ENCODE measurements at places on chromosomes 3 and 15.

DNA sequence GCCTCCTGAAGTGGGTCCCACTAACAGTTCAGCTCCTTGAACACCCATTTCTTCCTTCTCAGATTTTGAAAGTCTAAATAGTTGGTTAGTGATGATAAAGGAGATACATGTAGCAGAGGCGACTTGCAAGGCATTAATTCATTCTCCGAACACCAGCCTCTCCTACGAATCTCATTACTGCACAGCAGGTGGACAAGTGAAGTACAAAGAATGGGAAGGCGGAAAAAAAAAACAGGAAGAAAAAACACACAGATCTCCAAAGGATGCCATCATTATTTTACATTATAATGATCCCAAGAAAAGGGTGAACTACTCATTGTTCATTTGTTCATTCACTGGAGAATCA lies 276.5 kb downstream of the MAGI1 start:
- DNase-seq, result no peak

- peak; percentile 19 for DNase-seq
These were observed 16.4 kb downstream of the GPR160 start for GRCh38 chr3:170054204-170054603.

GRCh38 chr3:8576841-8577571 lies 67.6 kb downstream of the SSUH2 start:
- DNase-seq, result no peak

- DNase-seq, result no peak
These were observed 64.7 kb upstream of the MYRIP start for GRCh38 chr3:39744746-39745145.

GRCh38 chr3:177777699-177778098 lies 580.4 kb upstream of the TBL1XR1 start:
- DNase-seq, result peak; percentile 75

DNA sequence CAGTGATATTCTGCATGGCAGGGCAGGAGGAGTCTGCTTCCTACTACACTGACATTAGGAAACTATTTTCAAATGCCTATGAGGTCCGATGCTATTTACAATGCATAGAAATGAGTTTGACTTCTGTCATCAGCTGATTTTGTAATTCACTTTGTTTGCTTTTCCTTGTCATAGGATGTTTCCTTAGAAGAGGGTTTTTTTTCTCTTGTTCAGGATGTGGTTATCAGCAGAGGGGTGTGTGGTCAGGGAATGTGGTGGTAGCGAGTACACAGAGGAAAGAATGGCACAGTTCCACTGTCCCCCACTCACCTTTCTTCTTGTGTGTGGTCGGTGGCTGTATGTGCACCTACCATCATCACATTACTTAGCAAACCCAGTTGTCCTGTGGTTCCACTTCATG lies 231.5 kb downstream of the LRTM1 start:
- DNase-seq, result peak; percentile 81

DNA sequence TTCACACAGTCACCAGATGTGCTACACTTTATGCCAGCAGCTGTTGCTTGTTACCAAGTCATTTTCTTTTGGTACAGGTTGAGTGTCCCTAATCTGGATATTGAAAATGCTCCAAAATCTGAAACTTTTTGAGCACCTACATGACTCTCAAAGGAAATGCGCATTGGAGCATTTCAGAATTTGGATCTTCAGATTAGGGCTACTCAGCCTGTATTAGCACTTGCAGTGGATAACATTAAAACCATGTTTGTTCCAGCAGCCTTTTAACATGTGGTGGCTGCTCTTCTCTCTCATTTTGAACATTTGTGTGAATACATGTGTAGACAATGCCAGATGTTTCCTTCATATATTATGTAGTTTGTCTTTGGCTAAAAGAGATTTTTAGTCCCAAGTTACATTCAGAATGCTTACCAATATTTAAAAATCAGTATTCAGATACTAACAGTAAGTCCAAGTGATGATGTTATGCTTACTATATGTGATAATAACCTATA lies 230.9 kb upstream of the UBE2E1 start:
- DNase-seq, result no peak

DNA sequence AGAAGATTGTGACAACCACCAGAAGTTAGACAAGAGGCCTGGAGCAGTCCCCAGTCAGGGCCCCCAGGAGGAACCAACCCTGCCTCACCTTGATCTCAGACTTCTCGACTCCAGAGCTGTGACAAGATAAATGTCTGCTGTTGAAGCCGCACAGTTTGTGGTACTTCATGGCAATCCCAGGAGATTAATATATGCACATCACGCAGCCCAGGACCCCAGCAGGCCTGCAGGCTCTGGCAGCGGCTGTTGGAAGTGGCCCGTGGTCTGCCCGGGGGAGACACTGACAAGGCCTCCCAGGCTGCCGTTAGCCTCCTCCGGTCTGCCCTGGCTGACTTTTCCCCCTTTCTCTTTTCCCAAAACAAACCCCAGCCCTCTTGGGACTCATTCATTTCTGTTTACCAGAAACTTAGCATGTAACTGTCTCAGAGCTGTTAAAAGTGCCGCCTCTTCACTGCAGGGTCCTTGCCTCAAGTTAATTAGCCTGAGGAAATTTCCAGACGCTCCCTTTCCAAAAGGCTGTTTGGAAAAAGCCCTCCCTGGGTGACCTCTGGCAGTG lies 183.5 kb upstream of the LYSMD4 start:
- DNase-seq, result no peak

GRCh38 chr3:36697229-36698001 lies 66.9 kb downstream of the DCLK3 start:
- no peak for DNase-seq

- no peak for DNase-seq
These were observed 51.8 kb downstream of the HEG1 start for GRCh38 chr3:125003859-125004595.

DNA sequence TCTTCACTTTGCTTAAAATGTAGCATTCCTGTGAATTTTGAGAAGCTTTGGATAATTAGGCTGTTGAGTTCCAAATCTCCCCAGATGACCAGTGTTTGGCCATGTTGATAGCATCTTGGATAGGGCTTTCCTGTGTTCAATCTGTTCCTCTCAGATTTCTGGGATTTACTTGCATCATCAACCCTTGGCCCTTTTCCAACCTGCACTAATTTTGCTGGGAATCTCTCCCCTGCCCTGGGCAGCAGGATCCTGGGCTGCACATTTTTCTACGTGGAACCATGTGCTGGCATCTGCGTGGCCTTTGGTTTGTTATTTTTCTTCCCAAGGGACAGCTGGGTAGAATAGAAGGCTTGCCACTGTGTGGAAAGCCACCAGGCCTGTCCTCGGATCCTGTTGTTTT lies 75.4 kb upstream of the PLXNA1 start:
- no peak for DNase-seq

DNA sequence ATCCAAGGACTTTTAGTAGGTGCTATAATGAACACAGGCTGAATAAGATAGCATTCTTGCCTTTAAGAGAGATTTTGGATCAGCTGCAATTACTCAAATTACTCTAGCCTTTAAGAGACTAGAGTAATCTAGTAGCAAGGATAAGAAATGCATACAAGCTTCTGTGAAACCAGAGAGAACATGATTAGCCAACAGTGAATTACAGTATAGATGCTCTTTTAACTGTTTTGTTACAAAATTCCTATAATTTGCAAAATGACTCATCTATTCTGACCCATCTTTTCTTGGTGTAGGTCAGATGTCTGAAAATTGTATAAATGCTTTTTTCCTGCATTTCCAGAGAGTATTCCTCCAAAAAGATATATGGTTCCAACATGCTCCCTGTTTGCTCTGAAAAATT lies 66.9 kb downstream of the CEP63 start:
- DNase-seq, result no peak

DNA sequence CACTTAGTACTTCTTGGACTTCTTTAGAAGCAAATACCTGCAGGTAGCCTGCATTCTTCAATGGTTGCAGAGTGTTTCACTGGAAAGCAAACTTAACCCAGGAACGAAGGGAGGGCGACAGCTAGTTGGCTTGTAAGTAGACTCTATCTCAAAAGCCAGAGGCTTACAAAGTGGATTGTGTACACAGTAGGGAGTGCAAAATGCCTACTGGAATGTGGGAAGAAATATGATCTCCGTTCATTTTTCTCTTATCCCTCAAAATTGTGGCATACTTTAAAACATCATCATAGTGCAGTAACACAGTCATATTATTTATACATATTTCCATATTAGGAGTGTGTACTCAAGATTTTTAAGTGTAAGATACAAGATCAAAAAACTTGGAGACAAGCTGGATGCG lies 155.7 kb downstream of the LIPC start:
- DNase-seq, result no peak

DNA sequence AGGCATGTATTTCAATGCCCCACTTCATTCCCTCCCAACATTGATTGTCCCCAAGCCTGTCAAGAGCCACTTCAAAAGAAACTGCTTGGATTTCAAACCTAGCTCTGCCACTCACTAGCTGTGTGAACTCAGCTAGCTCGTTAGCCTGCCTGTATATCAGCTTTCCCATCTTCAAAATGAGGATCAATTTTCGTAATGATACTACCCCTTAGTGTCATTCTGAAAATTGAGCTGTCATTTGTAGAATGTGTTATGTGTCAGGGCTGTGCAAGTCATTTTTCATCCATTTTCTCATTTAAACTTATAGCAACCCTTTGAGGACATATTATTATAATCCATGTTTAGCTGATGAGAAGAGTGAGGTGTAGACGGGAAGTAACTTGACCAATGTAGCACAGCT lies 88.6 kb downstream of the TRIM42 start:
- no peak for DNase-seq

DNA sequence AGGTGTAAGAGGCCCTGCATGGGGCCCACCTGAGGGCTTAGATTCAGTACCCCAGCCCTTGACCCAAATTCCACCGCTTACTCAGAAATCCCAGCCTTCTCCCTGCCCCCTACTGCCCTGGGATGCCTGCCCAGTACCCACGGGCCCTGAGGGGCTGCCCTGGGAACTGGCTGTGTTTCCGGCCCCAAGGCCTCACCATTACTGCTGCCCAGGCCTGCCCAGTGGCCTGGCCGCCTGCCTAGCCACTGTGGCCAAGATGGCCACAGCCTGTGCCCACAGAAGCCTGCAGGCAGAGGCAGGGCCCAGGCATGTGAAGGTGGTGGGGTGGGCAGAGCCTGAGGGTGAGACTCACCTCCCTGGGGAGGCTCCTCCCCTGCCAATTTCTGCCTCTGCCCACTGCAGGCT lies 6.1 kb upstream of the PRKCD start:
- no peak for DNase-seq

DNA sequence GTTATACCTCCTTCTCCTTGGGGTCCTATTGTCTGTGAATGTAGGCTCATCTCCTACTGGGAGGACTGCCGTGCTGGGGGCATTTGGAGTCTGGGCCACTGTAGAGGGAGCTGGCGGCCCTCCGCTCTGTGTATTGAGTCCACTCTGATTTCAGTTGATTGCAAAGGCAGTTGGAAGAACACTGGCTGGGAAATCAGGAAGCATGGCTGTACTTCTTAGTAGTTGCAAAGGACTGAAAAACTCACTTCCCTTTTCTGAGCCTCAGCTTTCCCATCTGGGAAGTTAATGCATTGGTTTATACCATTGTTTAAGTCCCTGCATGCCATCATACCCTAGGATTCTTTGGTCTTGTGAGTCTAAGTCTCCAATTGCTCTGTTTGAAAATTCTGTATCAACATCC lies 46.7 kb downstream of the TMED3 start:
- DNase-seq, result no peak

- DNase-seq, result no peak
These were observed 239.1 kb upstream of the SETMAR start for GRCh38 chr3:4063916-4064574.

DNA sequence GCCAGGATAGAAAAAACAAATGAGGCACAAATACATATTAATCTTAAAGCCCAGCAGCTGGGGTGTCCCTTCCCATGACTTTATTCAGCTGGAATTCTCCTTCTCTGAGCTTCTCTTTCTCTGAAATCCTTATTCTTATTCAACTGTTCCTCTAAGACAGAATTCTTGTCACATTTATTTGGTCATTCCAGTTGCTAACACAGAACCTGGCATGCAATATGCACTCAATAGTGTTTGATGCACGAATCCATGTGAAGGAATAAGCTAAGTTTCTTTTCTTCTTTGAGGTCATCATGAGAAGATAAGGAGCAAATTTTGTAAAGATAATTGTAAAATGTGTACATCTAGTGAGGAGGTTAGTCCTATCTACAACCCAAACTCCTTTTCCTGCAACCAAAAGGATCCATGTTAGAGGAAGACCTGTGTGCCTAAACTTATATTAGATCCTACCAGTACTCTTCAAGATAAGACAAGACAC lies 154.2 kb upstream of the KCNMB2 start:
- DNase-seq, result no peak

- DNase-seq, result no peak
These were observed 49.8 kb downstream of the NIPA2 start for GRCh38 chr15:22888120-22888859.

- DNase-seq, result no peak
These were observed 35.3 kb downstream of the GNB5 start for GRCh38 chr15:52155878-52156277.

GRCh38 chr15:95565690-95566089 lies 764.8 kb upstream of the NR2F2 start:
- DNase-seq, result no peak

GRCh38 chr3:122513386-122514122 lies 1.2 kb downstream of the KPNA1 start:
- no peak for DNase-seq

DNA sequence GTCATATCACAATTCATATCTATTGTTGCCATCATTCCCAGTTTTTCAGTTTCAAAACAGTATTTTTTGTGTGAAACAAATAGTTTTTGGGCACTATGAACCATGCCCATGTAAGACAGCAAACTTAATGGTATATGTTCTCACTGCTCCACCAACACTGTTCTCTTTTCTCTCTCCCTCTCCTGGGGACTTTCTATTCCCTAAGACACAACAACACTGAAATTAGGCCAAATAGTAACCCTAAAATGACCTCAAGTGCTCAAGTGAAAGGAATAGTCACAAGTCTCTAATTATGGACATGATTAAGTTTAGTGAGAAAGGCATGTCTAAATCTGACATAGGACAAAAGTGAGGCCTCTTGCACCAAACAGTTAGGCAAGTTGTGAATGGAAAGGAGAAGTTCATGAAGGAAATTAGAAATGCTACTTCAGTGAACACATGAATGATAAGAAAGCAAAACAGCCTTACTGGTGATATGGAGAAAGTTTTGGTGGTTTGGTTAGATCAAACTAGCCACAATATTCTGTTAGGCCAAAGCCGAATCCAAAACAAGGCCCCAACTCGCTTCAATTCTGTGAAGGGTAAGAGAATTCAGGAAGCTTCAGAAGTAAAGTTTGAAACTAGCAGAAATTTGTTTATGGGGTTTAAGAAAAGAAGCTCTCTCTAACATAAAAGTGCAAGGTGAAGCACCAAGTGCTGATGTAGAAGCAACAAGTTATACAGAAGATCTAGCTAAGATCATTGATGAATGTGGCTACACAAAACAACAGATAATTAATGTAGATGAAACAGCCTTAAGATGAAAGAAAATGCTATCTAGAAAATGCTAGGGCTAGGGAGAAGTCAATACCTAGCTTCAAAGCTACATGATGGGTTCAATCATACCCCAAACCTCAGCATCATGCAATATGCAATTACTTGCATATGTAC lies 104.2 kb downstream of the CBLB start:
- no peak for DNase-seq
